ENCODE measurements at places on chromosomes 6 and 20. TPM values are rescaled to one million over a fixed set of nuclear protein-coding genes. Genes with fewer than 3 reads are reported as not detected.

Gene MYBL2
- 21.4 TPM for total RNA-seq

Gene DEFB110
- total RNA-seq: not detected

Gene LTB
- 16.5 TPM for total RNA-seq

Gene LGSN
- total RNA-seq: not detected

Gene RSPO3
- 1.8 TPM for total RNA-seq

Gene NMBR
- not detected for total RNA-seq

Gene HLA-DOA
- total RNA-seq: not detected

Gene C6orf52
- total RNA-seq: 3.4 TPM

Gene CRYBG1
- total RNA-seq: 34.0 TPM

Gene EFCAB8
- total RNA-seq: not detected

Gene GCNT2
- 16.6 TPM for total RNA-seq

Gene CTAGE9
- 0.05 TPM for total RNA-seq

Gene TMEM170B
- total RNA-seq: 2.7 TPM

Gene PLN
- not detected for total RNA-seq

Gene MATN4
- not detected for total RNA-seq

Gene PPP1R16B
- total RNA-seq: 56.4 TPM

Gene PRPF6
- 64.3 TPM for total RNA-seq

Gene HLA-DQA1
- total RNA-seq: not detected

Gene TXNDC5
- 1,031 TPM for total RNA-seq

Gene PEX7
- total RNA-seq: 7.4 TPM

Gene SLC9A8
- 10.3 TPM for total RNA-seq

Gene CLIC5
- total RNA-seq: 0.05 TPM

Gene CITED2
- 86.6 TPM for total RNA-seq

Gene HRH3
- total RNA-seq: not detected

Gene TRIM15
- total RNA-seq: not detected

Gene VSTM2L
- 2.5 TPM for total RNA-seq

Gene NKX2-2
- total RNA-seq: not detected

Gene TBXT
- not detected for total RNA-seq

Gene TRAPPC3L
- total RNA-seq: 0.34 TPM

Gene CCN6
- not detected for total RNA-seq

Gene POU5F1
- total RNA-seq: not detected

Gene HLA-DMA
- total RNA-seq: 0.99 TPM

Gene GSTA3
- total RNA-seq: not detected

Gene KIF25
- not detected for total RNA-seq

Gene GPX5
- total RNA-seq: not detected

Data from glomerular endothelial cell (primary cell).